Uterus (tissue), 4 donors: ENCODE measurements at places on chromosomes 2 and 18. TPM values are rescaled to one million over a fixed set of nuclear protein-coding genes. Genes with fewer than 3 reads are reported as not detected.

STK39 gene
- total RNA-seq, result 23.6 TPM

COL3A1 gene
- total RNA-seq, result 113 TPM

RGPD6 gene
- total RNA-seq, result 142 TPM

ANKRD30B gene
- total RNA-seq, result not detected

C2orf78 gene
- total RNA-seq, result not detected

GRCh38 chr18:30987467-30988241 lies 54.9 kb downstream of the DSC3 start:
- H3K4me3 ChIP-seq, result no peak overlapping the region
- no peaks in the 10 kb centered on the region for H3K36me3 ChIP-seq
- H3K27me3 ChIP-seq, result no peaks in the 10 kb centered on the region
- H3K4me1 ChIP-seq, result no peaks in the 10 kb centered on the region
- no peak overlapping the region for H3K27ac ChIP-seq

DNA sequence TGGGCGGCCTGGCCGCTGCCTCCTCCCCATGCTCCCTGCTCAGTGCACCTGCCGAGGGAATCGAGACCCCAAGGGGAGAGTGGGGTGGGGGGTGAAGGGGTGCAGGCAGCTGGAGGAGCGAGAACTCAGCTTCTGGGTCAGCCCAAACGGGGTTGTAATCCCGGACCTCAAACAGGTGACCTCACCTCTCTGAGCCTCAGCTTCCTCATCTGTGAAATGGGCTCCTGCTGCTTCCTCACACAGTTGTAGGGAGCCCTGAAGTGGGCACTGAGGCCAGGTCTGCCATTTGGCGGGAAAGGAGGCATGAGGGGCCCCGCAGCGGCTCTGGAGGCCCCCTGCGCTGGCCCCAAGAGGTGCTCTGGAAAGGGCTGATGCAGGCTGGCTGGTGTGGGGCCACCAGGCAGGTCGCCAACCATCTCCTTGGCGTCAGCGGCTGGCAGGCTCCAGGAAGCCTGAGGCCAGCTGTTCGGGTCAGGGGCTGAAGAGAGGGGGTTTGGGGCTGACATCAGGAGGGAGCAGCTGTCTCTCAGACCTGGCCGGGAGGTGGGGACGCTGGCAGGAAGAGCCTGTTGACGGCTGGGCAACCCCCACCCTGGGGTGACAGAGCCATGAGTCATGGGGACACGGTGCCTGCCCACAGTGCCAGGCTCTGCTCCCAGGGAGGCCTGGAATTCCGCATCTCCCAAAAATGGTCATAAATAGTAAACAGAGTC lies 4.9 kb downstream of the KLHL30 start:
- no peaks in the 10 kb centered on the region for H3K27me3 ChIP-seq
- H3K4me1 ChIP-seq, result no peaks in the 10 kb centered on the region
- H3K36me3 ChIP-seq, result no peaks in the 10 kb centered on the region
- H3K4me3 ChIP-seq, result no peak overlapping the region
- H3K27ac ChIP-seq, result no peak overlapping the region

DNA sequence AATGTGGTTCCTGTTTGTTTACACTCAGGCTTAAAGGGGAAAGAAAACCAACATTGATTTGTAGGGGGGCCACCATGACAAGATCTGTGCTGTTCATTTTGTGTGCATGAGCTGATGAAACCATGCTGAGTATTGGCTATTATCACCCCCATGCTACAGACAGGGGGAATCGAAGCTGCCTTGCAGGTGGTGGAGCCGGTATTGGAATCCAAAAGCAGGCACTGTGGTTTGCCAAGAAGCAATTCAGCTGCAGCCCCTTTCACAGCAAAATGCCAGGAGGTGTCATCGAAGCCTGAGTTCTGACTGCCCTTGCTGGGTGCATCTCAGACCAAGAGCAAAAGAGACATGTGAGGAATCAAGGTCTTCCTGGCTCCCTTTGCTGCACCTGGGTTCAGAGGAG lies 221.9 kb downstream of the UXS1 start:
- no peaks in the 10 kb centered on the region for H3K36me3 ChIP-seq
- no peak for DNase-seq
- no peak overlapping the region for H3K27ac ChIP-seq

DNA sequence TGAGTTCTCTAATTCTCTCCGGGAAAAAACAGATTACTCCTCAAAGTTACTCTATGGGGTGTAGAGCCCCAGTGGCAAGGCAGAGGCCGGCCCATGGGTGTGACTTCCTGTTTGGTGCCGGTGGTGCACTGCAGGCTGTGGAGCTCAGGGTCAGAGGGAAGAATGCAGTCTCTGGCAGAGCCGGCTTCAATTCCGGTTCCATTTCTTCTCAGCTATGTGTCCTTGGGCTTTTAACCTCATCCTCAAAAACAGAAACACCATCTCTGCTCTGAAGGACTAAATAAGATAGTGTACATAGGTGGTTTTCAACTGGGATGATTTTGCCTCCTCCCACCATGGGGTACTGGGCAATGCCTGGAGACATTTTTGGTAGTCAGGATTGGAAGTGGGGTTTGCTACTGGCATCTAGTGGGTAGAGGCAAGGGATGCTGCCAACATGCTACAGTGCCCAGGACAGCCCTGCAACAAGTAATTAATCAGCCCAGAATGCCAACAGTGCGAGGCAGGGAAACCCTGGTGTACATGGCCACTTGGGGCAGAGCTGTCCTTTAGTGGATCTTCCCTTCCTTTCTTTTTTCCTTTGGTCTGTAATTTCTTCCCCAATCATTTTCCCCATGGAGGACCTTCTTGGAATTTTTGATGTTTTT lies 81.2 kb downstream of the INSIG2 start:
- H3K4me1 ChIP-seq, result no peaks in the 10 kb centered on the region
- H3K36me3 ChIP-seq, result no peaks in the 10 kb centered on the region
- no peak overlapping the region for H3K27ac ChIP-seq
- no peak overlapping the region for H3K4me3 ChIP-seq
